ENCODE measurements at places on chromosomes 3 and 15.

GRCh38 chr3:106120356-106120755 is 251.5 kb upstream of the CBLB start:
- DNase-seq = no peak

DNA sequence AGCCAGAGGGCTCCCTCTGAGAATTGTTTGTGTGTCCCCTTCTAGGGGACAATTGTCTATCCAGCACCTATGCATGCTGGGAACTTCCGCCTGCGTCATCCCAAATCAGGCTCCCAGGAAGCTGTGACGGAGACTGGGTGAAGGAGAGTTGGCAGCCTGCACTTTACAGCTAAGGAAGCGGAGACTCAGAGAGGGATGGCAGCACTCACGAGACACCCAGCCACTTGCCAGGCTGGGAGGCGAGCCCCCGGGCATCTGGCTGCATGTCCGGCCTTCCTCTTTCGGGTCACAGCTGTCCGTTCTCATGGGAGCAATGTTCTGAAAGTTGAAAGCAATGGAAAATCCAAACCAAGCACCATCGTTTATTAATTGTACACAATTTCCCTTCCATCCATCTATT is 45.5 kb upstream of the SLC6A11 start:
- DNase-seq = no peak

GRCh38 chr3:43268636-43269035 is 17.7 kb upstream of the SNRK start:
- no peak for DNase-seq

DNA sequence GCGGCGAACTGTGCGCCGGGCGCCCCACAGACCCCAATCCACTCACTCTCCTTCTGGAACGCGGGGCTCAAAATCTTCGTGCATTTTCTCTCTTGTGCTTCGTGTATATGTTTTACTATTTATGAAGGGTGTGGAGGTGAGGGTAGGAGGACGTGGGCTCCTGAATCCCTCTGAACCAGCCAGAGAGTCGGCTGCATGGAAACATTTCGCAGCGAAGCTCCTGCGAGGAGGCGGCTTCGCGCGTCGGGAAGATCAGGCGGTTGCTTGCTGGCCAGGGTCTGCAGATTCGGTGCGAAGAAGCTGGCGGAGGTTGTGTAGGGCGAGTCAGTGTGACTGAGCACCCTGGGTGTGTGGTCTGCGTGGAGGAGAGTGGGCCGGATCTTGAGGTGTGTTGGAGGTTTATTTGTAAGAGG is 1.1 kb downstream of the CNTN4 start:
- DNase-seq = no peak

DNA sequence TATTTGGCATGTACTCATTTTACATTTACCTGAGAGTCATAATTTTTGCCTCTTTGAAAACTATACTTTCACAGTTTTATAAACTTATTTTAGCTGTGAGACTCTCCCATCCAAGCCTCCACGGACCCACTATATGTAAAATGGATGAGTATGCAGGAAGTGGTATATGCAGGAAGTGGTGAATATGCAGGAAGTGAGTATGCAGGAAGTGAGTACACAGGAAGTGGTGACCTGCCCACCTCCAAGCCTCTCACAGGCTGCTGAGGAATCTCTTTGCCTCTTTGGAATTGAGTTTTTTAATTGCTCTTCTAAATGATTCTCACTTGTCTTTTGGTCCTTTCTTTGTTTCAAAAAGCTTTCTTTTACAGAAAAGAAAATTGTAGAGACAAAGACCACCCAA is 85.2 kb downstream of the KBTBD8 start:
- no peak for DNase-seq

DNA sequence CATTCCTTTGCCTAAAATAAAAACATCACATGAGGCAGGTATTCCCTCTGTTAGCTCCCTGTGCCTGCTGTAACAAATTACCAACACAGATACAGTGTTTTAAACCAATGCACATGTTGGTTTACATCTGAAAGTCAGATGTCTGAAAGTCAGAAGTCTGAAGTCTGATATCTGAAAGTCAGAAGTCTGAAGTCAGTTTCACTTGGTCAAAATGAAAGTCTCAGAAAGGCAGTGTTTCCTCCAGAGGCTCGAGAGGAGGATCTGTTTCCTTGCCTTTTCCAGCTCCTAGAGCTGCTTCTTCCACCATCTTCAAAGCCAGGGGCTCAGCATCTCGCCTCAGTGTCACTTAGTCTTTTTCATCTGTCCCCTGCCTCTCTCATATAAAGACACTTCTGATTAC is 22.0 kb downstream of the SST start:
- no peak for DNase-seq

DNA sequence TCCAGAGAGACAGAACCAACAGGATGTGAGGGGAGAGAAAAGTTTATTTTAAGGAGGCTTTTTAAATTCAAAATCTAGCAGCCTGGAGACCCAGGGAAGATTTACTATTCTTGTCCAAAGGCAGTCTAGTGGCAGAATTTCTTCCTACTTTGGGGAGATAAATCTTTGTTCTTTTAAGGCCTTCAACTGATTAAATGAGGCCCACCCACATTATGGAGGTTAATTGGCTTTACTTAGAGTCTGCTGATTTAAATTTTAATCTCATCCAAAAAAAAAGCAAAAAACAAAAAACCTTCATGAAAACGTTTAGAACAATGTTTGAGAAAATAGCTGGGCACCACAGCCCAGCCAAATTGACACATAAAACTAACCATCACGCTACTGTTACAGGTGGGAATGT is 41.3 kb downstream of the TMOD3 start:
- no peak for DNase-seq

DNA sequence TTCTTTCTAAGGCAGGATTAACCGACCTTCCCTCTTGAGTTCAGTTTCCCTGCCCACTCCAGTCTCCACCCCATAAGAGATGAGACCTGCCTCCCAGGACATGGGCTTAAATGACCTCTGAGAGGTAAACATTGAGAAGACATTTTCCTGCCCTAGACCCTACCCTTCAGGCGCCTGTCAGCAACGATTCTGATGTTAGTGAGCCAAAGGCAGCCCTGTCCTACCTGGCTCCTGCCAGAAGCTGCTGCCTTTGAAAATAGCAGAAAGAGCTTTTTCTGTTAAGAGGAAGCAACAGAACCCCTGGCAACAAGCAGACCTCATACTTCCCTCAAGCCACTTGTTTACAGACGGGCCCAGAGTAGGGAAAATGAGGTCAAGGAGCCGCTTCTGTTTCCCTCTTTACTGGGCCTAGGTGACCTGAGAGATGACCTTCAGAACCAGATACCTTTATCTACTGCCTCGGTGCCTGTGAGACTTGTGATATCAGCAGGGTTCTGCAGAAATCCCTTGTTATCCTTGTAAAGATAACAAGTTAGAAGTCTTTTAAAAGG is 52.0 kb downstream of the CD200R1L start:
- no peak for DNase-seq

DNA sequence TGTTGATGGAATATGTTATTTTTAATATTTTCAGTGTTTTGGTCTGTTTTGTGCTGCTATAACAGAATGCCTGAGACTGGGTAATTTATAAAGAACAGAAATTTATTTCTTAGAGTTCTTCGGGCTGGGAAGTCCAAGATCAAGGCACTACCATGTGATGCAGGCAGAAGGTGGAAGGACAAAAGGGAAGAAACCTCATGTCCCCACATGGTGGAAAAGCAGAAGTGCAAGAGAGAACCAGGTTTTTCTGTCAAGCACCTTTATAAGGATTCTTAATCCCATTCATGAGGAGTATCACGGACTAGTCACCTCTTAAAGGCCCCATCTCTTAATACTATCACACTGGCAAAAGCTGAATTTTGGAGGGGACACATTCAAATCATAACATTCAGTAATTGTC is 57.9 kb upstream of the EPHB3 start:
- DNase-seq = no peak

DNA sequence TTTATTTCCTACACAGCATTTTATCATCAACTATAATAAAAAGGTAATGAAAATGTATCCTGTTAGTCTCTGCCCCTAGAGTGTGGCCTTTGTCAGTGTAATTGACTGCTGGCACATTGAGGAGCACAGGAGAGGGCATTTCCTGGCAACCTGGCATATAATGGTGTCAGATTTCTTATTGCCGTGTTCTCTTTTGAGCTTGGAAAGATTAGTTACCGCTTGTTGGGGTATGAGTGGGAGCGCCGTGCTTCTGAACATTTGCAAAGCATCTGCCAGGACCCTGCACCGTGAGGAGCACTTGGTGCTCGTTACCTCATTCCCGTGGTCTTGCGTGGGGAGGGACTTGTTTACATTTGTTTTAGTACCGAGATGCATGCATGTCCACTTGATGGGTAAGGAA is 124.4 kb downstream of the PTPRG start:
- peak; percentile 7 for DNase-seq

DNA sequence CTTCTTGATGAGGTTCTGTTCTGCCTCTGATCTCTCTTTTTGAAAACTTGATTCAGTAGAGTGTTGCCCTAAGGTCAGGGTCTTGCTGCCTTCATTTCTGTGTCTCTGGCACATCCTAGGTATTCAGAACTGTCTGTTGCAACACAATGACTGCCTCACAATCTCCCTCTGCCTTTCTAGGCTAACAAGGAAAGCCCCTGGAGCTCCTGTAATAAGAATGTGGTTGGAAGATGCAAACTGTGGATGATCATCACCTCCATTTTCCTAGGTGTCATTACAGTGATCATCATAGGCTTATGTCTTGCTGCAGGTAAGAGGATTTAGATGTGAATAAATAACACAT is 7.0 kb downstream of the C3orf52 start:
- no peak for DNase-seq

- peak; percentile 91 for DNase-seq
Observed at GRCh38 chr3:129503471-129504291, 24.8 kb upstream of the RHO start.

DNA sequence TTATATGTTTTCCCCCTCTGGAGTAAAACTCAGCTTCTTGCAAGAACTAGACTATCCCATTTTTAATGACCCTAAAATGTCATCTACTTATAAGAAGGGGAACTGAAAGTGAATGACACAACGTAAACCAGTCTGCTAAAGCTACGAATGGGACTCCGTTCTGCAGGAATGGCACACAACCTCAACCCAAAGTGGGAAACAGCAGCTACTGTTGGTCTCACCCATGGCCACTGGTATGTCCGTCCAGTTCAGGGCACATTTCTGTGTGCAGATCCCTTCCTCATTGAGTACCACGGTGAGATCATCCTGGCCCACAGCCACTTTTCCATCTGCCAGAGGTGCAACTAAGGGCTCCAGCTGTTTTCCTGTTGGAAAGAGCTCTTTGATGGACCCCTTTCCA is 23.8 kb downstream of the VPS39 start:
- DNase-seq = no peak

GRCh38 chr15:77904901-77905300 is 172.6 kb downstream of the TBC1D2B start:
- no peak for DNase-seq

- no peak for DNase-seq
Observed at GRCh38 chr3:36761779-36762178, 2.6 kb downstream of the DCLK3 start.

DNA sequence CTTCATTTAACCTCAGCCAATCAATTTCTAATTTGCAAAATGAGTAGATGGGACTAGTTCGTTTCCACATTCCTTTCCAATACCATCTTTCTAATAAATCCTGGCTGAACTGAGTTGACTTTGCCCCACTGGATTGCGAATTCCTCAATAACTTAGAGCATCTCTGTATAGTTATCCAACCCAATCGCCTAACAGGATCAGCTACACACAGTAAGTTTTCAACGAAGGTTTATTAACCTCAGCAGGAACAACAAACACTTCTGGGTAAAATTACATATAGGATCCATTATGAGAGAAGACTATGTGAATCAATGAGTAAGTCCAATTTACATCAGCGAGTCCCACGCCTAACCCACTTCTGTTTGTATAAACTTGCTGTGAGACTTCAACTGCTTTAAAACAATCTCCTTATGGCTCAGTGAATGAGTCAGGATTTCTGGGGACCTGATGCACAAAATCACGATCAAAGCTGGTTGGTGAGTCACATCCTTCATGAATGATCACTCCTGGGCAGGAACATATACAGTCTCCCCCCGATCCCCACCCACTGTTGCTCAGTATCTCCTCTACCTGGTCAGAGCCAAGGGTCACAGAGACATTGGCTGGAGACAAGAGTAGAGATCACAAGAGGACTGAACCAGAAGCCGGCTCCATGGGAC is 142.8 kb downstream of the EDEM1 start:
- no peak for DNase-seq

GRCh38 chr15:93029836-93030429 is 59.1 kb downstream of the RGMA start:
- no peak for DNase-seq

GRCh38 chr3:110381992-110382391 is 689.6 kb upstream of the NECTIN3 start:
- no peak for DNase-seq

DNA sequence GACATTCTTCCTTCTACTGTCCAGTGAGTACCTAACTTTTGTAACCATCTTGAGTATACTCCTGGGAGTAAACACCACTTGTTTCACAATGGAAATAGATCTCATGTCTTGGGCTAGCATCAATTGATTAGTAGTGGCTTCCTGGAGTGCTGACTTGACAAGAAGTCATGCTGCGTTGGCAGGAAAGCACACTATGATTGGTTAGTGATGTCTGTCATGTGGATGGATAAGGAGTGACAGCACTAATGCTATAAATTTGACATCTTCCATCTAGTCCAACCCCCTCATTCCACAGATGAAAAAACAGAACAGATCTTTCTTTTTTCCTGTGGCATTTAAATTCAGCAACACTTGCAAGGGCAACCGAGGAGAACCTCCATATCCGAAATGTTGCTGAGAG is 47.6 kb upstream of the PRICKLE2 start:
- DNase-seq = no peak

DNA sequence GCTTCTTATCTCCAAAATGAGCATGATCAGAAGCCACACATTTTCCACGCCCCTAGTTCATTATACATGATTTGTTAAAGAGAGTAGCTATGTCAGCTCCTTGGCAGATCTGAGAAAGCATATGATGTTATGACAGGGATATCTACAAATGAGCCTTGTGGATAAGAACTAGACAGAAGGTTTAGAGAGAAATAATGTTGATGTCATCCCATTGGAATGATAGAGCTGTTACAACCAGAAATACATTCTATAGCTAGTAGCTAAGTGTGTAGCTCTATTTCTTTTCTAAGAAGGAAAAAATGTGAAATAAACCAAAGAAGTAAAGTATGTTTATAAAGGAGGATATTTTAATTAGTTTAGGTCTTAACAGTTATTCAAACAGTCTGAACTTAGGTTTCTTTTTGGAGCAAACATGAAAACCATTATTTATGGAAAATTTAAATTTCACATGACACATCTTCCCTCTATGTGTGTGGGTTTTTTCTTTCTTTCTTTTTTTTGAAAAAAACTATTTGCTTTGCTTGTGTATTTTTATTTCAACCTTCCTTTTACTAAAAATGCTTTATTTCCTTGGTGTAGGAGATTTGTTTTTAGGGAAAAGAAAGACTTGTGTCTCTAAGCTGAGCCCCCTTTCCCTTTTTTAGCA is 167.7 kb downstream of the GHSR start:
- DNase-seq = no peak

DNA sequence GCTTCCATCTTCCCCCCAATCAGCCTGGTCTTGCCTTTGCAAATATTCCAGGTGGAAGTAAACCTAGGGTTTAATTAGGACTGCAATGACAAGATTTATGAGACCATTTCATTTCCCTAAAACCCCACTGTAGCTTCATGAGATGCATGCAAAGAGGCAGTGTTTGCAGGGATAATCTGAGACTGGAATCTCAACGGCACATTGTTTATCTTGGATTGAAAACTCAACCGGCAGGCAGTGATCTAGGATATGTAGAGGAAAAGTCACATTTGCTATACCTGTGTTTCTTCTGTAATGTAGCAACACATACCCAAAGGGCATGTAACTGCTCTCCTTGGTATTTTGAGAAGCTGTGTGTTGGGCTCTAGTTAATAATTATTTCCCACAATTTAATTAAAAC is 18.7 kb upstream of the CLSTN2 start:
- no peak for DNase-seq
